ENCODE measurements at places on chromosomes 11 and 22.

DNA sequence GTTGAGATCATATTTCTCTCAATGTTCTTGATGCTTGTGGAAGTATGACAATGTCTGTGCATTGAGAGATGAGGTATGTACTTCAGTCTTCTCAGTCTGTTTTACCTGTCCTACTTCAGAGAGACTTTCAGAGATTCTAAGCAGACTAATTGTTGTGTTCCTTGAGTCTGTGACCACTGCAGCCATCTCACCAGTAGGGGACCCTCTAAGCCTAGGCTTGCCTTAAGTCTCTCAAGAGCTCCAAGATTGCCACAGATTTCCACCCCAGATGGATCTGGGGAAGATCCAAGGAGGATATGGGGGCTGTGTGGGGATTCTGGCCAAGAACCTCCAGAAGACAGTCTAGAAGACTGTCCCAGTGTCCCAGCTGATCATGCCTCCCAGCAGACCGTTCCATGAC, 179.9 kb upstream of the PLET1 start:
- DNase-seq, result no peak

DNA sequence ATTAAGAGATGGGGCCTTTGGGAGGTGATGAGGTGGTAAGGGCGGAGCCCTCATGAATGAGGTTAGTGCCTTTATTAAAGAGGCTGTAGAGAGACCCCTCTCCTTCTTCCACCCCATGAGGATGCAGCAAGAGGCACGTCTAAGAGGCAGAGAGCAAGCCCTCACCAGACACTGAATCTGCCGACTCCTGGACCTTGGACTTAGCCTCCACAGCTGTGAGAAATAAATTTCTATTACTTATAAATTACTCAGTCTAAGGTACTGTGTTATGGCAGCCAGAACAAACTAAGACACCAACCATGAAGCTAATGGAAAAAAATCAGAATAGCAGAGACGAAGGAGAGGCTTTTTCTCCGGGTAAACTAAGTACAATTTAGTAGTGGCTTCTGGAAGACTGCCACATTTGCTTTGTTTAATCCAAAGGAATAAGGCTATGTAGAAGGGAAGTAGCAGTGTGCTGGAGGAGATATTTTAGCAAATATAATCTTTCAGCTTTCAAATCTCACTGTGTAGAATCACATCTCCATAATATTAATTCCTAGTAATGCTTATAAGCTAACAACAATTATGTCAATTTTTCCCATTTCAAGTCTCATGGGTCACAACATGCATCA, 12.3 kb upstream of the SIK2 start:
- DNase-seq, result no peak

DNA sequence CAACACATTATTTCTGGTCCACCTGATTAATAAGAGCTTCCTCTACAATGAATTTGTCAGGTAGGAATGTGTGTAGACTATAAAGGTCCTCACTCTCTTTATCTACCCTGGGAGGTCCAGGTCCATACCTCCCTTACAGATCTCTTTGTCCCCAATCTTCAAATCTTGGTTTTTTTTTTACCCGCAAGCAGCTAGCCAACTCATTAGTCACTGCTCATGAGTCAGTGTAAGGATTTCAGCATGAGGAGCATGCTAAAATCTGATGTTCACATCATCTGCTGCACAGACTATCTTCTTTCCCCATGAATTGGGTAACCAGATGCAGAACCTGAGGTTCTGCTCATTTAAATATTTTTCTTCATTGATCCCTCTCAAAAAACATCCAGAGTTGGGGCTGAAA, 397.0 kb upstream of the ISX start:
- DNase-seq, result no peak

DNA sequence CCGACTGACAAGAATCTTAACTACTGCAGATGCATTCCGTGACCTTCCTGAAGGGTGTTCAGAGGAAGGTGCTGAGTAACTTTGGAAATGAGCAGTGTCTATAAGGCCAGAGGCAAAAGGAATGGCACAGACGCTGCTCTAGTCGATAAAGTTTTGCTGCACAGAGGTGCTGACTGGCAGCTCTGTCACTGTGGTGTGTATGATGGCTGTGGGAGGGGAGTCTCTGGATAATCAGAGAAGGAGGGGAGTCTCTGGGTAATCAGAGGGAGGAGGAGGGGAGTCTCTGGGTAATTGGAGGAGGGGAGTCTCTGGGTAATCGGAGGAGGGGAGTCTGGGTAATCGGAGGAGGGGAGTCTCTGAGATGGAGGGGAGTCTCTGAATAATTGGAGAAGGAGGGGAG, 18.4 kb downstream of the PTDSS2 start:
- DNase-seq, result no peak

GRCh38 chr11:45385844-45386243, 99.7 kb upstream of the SYT13 start:
- no peak for DNase-seq

DNA sequence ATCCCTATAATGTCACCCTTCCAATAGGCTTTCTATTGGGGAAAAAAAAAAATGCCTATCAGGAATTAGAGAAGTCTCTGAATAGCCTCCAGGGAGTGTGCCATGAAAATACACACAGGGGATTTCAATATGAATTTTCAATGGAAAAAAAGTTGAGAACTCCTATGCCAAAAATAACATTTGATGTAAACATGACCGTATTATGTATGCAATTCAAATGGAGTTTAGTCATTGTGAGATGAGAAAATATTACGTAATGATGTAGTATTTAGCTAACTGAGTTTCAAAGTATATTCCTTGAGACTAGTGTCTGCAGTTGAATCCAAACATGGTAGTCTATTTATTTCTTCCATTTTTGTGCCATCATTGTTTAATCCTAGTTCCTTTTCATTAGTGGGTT, 182.3 kb downstream of the BLID start:
- DNase-seq, result no peak

DNA sequence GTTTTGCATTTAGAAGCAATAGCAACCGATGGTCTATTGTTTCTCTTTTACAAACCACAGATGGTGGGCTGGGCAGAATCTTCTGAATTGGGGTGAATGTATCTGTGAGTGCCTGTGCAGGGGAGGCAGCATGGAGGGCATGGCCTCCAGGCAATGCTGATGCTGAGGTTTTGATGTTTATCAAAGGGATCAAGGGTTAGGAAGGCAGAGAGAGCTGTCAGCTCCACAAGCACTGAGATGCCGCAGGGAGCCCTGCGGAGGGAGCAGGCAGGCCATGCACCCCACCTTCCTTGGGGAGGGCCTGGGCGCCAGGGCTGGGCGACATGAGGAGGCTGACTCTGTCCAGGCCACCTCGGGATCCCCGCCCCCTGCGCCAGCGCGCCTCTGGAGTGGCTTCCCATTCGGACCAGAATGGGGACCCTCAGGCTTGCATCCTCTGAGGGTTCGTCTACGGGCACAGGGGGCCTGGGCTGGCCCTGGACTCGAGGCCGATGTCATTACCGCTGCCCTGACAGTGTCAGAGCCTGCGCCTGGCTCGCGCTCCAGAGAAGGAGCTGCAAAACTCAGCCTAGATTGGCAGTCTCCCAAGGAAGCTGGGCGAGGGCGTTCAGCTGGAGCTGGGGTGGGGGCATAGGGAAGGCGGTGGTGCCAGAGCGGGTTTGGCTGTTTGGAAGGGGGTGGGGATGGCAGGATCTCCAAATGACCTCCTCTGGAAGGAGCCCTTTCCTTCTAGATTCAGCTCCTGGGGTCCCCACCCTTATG, 13.9 kb upstream of the TH start:
- DNase-seq, result no peak
